ENCODE measurements at places on chromosomes 16 and 17. TPM values are rescaled to one million over a fixed set of nuclear protein-coding genes. Genes with fewer than 3 reads are reported as not detected.

GRCh38 chr17:50691550-50692447 is 15.9 kb downstream of the ANKRD40 start:
- no peak for DNase-seq

DNA sequence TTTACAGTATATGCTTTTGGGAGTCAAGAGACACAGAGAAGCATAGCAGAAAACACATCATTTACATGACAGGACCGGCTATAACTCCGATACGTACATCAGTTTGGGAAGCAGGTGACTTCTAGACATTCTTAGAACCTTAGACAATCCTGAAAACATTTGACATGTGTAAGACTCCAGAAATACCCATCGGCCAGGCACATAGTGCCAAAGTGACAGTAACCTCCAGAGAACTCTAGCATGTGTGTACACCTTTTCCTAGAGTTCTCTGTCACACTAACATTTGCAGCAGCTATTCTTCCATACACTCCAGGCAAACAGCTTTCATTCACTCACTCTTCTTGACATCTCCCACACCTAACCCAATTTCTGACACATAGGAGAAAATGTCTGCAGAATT is 3.4 kb upstream of the TAOK1 start:
- DNase-seq = no peak

DNA sequence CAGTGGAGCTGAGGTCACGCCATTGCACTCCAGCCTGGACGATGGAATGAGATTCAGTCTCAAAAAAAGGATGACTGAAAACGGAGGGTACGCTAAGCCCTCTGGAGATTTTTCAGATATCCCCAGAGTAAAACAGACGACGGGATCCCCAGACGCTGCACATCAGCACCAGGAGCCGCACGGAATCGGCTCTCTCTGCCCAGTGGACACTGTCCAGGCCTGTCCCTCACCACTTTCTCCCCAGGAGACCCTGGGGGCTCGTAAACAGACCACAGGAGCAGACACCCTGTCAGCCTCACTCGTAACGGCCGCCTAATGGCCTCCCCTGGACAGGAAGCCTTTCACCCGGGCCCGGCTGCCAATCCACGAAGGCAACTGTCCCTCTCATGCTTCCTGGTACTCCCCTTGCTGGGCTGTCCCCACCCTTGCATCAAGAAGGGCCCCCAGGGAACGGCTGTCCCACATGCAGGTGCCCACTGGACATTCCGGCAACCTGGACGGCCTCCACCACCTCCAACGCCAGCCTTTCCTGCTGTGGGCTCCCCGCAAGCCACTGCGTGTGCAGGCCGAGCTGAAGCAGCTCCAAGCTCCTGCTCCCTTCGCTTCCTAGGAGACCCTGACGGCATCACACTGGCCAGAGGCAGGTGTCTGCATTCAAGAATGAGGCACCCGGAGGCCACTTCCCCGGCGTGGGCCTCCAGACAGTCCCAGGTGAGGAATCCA is 74.3 kb downstream of the TIMM22 start:
- DNase-seq = peak; percentile 18

- DNase-seq = no peak
Measured at GRCh38 chr16:51184702-51185433, 33.8 kb upstream of the SALL1 start.

DNA sequence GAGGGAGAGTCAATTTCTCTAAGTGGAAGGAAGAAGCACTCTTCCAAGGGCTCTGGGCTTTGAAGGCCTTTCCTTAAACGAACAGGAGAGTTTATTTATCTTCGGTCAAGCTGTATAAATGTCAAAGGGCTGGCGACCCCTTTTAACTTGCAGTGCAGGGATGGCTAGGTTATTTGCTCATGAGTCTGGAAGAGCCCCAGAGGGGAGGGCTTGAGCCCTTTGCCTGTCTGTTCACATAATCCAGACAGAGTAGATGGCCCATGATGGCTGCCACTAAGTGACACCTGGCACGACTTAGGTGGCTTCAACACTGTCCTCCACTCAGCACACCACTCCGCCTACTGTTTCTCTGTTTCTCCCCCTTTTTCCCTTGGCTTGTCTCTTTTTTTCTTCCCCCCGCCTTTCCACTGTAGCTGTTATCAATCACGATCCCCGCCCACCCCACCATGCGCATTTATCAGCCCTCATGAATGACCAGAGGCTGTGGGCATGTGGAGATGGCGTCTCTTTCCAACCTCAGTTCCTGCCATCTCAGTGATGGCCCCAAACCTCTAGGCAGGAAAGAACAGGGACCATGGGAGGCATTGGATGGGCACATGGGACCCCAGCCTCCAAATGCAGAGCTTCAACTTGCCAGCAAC is 408.7 kb upstream of the TNRC6C start:
- DNase-seq = no peak

DNA sequence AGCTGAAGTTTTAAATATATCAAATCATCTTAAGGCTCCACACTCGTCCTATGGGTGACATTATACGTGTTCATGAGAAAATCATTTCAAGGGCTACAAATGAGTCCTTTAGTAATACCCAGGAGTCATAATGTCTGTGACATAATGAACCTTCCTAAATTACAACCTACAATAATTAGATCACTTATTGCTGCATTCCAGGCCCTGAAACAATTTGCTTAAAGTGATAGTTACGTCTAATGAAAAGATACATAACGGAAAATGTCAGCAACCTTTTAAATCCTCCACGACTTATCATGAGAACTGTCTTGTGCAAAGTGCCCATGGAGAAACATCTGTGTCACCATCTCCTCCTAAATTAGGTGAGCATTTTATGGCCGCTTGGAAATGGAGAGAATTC is 43.4 kb downstream of the IRX3 start:
- no peak for DNase-seq

- DNase-seq = no peak
Measured at GRCh38 chr17:32882734-32883133, 5.8 kb upstream of the MYO1D start.

DNA sequence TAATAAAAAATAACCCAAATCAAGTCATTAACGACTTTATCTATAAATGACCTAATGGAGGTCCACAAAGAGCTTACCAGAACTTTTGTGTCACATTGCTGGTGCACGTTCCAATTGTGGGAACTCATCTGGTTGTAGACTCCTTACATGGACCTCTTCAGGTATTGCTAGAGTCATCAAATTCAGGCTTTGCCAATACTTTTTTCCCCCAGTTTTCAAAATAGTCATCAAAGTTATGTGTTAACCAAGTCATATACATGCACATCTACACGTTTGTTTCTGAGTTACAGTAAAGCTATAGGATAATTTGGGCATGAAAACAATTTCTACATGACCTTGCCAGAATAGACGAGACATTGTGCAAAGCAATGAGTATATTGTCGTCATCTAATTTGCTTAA is 76.2 kb upstream of the ADAMTS18 start:
- no peak for DNase-seq

GRCh38 chr16:19771796-19772195 is 53.7 kb downstream of the IQCK start:
- no peak for DNase-seq

GRCh38 chr17:46717999-46718398 is 100.5 kb downstream of the WNT3 start:
- DNase-seq = no peak

The CASKIN1 gene
- total RNA-seq = 5.9 TPM

The NPIPA5 gene
- total RNA-seq = 8.6 TPM

The PITPNM3 gene
- 3.1 TPM for total RNA-seq

The NTN1 gene
- total RNA-seq = 99.9 TPM
